ENCODE measurements at places on chromosomes 11 and 22.

GRCh38 chr11:15560689-15561467 is 446.2 kb downstream of the INSC start:
- no peak for DNase-seq

DNA sequence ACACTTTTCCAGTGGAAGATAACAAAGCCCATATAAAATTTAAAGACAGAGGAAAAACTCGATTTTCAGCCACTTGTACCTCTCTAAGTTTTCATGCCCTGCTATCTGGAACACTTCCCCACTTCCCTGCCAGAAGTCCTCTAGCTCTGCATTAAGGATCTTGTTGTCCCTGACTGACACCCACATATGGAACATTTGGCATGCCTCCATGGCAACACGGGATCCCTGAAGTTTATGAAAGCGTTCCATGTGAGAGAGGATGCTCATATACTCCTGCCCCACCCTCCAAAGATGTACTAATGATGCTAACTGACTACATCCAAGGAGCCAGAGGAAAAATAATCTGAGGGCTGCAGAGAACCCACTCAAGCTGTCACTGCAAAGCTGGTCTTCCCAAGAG is 8.8 kb upstream of the C11orf91 start:
- no peak for DNase-seq

DNA sequence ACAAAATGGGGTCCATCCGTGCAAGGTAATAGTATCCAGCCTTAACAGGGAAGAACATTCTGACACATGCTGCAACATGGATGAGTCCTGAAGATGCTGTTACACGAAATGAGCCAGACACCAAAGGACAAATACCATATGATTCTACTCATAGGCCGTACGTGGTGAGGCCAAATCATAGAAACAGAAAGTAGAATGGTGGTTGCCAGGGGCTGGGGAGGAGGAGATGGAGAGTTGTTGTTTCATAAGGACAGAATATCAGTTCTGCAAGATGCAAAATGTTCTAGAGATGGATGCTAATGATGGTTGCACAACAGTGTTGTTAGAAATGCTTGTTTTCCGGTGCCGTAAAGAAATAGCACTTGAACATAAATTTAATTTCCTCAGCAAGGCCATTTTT is 2.6 kb downstream of the TBX10 start:
- DNase-seq, result no peak

GRCh38 chr22:25062386-25063085 is 110.0 kb downstream of the KIAA1671 start:
- DNase-seq, result no peak

GRCh38 chr11:77020734-77021133 is 13.5 kb upstream of the B3GNT6 start:
- DNase-seq, result no peak

DNA sequence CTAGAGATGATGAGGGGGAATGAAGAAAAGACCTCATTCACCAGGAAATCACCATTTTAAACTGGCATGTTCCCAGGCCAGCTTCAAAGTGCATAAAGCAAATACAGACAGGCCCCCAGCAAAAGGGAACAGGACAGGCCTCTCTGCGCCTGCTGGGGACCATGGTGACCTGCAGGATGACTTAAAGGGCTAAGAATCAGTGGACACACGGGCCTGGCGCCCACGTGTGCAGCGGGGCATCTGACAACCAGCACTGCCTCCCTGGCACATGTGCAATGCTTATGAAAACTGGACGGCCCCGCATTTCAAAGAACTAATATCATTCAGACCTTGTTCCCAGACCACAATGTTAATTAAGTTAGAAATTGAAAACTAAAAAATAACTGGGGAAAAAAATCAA is 35.6 kb downstream of the TBX1 start:
- DNase-seq, result no peak

Data from muscle of back (tissue), 13 donors.